ENCODE measurements at places on chromosomes 16 and 17.

- no peak for DNase-seq
Measured at GRCh38 chr16:1584926-1585484, 26.9 kb downstream of the IFT140 start.

GRCh38 chr17:79942591-79943346, 92.9 kb downstream of the TBC1D16 start:
- no peak for DNase-seq

DNA sequence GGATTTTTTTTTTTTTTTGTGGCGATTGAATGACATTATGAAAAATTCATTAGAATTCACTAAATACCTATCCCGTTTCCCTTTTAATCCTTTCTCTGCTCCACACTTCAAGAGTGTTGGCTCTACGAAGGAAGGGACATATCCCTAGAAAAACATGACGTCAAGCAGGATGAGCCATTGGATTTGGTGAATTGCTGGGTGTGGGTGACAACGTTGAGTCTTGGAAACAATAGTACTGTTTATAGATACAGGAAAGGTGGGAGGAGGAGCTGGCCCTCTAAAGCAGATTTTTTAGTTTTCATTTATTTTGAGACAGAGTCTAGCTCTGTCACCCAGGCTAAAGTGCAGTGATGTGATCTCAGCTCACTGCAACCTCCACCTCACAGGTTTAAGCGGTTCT, 167.6 kb upstream of the FAM20A start:
- no peak for DNase-seq

- DNase-seq, result no peak
Measured at GRCh38 chr16:82263521-82264143, 93.6 kb upstream of the MPHOSPH6 start.

DNA sequence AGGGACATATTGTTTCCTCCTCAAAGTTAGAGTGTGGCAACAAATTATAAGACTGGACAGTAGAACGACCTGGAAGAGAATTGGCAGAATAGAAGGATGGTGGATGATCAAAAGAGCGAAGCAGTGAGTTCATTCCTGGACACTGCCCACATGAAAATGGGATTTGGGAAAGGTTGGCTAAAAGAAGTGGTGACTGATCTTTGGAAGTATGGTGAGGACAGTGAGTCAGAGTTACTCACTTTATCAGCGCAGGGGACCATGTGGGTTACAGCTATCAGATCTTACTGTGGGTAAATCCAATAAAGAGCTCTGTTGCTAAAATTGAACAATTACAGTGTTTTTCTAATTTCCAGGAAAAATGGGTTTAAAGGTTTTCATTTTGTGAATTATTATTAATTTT, 2.7 kb upstream of the TANC2 start:
- no peak for DNase-seq

- DNase-seq, result peak; percentile 24
Measured at GRCh38 chr17:74935585-74936469, at the start of gene OTOP3. TSS of gene OTOP3 (plus strand) at chr17:74935898. CDS start at chr17:74935922, 24 bp downstream.

- no peak for DNase-seq
Measured at GRCh38 chr17:74337834-74338500, 11.9 kb downstream of the KIF19 start.

- DNase-seq, result no peak
Measured at GRCh38 chr16:84635702-84636101, 12.6 kb upstream of the KLHL36 start.

DNA sequence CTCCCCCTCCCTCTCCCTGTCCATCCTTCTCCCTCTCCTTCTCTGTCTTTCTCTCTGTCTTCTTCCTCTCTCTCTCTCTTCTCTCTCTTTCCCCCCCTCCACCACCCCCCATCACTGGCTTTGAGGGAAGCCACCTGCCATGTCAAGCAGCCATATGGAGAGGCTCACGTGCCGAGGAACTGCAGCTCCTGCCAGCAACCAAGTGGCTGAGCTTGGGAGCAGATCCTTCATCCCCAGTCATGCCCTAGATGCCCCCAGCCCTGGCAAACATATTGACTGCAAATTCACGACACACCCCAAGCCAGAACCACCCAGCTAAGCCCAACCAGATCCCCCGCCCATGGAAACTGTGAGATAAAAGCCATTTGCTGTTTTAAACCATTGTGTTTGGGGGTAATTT, 40.9 kb upstream of the RBFOX3 start:
- no peak for DNase-seq

DNA sequence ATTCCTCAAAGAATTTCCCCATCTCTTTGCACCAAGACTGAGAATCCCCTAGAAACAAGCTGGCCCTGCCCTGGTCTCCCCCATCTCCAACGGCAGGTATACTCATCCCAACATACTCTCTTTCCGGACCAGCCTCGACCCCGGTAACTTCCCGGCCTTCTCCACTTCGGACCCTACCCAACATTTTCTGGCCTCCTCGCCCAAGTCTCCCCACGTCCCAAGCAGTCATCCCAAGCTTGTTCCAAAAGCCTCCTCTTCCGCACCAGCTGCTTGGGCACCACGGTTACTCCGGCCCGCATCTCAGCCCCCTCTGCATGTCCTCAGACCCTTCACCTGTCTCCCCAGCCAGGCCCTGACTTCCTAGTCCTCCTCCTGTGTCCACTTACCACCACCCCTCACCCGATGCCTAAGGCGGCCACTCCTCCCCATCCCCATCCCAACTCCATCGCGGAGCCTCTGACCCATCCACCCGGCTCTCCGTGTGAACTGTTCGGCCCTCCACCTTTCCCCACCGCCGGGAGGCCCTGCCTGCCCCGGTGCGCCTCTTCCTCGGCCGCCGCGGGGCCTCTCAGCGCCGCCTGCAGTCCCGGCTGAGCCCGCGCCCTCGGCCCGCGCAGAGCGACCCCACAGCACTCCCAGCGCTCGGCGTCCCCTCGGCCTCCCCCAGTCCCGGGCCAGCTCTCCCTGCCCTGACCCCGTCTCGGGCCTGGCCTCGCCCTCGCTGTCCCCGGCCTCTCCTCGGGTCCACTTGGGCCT, 994 bp downstream of the PITPNA start:
- DNase-seq, result no peak

- DNase-seq, result no peak
Measured at GRCh38 chr16:81869326-81869725, 90.2 kb downstream of the PLCG2 start.

DNA sequence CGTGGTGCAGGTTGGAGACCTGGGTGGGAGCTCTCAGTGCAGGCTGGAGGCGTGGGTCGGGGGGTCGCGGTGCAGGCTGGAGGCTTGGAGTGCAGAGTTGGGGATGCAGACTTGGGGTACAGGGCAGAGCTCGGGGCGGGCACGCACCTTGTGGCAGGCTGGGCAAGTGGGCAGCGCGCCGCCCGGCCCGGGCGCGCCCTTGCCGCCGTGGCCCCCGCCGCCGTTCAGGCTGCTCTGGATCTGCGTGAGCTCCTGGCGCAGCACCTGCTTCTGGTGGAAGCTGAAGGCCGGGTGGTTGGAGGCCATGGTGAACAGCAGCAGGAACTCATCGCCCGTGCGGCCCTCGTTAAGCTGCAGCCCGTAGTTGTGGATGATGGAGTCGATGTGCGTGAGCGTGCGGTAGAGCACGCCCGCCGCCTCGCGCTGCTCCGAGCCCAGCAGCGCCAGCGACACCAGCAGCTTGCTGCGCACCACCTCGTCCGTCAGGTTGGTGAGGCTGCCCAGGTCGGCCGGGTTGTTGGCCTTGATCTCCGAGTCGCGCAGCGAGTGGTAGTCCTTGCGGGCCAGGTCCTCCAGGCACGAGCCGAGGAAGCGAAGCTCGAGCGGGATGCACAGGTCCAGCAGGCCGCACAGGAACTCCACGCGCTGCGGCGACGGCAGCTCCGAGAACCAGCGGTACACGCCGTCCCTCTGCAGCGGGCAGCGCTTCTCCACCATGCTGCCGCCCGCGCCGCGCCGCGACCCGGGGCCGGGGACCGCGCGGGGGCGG, 1.1 kb downstream of the ZCCHC14 start:
- no peak for DNase-seq

DNA sequence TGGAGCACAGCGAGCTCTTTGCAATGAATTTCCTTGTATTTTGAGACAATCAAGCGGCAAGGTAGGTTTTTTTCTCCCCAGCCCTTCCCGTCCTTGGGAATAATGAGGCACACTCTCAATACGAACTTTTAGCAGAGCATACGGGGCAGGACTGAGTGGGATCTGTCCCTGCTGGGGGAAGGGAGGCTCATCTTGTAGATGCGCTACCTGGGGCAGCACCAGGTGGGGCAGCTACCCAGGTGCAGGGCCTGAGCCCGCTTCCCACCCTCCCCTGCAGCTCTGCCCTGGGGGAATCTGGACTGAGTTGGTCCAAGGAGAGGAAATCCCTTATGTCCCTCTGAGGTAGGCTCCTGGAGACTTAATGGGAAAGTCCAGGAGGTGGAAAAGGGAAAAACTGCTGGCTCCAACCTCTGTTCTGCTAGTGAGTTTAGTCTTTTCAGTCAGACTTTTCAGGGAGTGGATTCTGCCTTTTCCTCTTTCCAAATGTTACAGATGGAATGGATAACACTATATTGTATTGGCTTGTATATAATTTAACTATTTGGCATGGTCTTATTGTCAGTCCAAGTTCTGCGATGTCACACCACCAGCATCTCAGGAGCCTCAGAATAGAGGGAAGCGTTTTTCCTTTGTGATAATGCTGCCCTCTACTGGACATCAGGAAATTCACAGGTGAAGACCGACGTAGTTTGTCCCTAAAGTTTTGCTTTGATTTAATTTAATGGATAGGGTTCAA, 9.6 kb upstream of the CES1 start:
- no peak for DNase-seq

DNA sequence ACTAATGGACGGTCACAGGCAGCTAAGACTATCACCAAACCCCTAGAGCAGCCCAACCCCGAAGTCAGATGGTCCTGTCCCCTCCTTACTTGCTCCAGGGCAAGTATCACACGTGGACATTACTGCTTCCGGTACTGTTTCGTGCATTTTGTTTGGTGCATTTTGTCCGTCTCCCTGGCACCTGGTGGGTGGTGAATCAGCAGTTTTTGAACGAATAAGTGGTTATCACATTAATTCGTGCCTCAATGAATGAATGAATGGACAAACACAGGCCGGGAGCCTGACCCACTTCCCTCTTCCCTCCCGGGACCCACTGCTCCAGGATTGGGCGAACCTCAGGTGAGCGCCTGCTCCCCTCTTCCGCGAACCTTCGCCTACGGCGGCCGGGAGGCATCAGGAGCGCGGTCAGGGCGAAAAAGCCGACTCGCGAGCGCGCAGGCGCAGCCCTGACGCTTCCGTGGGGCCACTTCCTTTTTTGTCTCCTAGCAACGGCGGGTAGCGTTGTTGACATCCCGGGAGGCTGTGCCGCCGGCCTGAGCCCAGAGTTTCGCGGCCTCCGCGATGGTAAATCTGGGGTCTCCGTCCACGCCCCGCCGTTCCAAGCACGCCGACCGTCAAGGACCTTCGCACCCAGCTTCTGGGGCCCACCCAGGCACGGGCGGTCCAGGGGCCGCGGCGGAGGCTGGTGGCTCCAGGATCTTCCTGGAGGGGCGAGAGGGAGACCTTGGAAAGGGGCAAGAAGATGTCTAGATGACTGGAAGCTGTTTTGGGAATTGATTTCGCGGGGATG, at the start of gene DYNLRB2:
Gene DYNLRB2, plus strand, starts transcription at position 478 of the 790 bp plus-strand sequence. Its CDS starts 84 bp downstream, at position 562.
- peak; percentile 83 for DNase-seq

DNA sequence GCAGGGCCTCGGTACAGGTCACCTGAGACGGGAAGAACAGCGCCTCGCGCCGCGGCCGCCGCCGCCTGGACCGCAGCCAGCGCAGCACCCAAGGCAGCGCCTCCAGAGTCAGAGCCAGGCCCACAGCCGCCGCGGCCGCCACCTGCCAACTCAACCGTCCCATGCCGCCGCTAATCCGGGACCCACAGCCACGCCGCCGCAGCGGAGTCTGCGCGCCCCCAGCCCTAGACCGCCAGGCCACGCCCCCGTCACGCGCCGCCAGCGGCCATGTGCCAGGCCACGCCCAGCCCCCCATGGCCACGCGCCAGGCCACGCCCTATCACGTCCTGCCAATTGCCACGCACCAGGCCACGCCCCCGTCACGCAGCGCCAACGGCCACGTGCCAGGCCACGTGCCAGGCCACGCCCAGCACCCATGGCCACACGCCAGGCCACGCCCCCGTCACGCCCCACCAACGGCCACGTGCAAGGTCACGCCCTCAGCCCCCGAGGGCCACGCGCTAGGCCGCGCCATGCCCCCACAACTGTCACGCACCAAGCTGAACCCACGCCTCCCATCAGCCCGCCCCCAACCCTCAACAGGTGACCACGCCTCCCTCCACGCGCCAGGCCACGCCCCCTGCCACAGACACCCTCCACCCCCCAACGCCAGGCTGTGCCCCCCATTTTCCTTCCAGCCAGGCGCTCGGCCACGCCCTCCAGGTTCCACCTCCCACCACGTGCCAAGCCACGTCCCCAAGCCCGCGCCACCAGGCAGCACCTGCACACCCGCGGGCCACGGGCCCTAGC, at the start of gene PLD6:
Gene PLD6, minus strand, starts transcription at position 210 of the 789 bp plus-strand sequence. Its CDS starts 47 bp downstream, at position 163.
- DNase-seq, result peak; percentile 41

DNA sequence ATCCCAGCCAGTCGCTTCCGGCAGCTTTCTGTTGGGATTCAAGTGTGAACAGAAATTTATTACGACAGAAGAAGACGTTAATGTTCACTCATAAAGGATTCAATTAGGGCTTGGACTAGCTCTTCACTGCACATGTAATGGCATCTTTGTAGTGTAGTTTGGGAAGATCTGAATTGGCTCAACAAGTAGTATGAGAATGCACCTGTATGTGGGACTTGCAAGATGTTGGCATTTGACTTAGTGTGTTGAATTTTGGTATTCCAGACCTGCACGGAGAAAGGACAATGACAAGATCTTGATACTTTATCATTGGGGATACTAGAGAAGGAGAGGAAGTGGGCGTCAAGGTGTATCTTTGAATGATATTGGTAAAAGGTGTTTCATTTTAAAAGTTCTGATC, 1.2 kb downstream of the PSMD11 start:
- no peak for DNase-seq

DNA sequence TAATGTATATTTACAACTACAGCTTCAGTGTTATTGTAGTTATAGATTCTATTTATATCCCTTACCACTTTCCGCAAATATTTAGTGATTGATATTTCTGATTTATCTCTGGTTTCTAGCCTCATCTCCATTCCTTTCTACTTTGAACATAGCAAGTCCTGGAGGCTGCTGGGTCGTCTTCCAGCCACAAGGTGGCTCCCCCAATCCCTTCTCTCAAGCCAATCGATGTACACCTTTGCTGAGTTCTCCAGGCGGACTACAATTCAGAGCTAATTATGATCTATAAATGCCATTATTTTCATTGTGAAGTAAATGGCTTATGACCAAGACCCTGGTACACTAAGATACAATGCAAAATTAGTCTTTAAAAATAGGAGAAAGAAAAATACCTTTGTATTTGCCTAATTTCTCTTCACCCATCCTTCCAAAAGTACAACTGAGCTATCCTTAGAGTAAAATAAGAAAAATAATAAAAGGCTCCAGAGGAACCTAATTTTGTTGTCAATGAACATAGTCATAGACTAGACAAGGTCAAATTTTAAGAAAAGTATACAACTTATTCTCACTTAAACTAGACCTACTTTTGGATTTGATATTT, 122.1 kb downstream of the SKAP1 start:
- peak; percentile 90 for DNase-seq

DNA sequence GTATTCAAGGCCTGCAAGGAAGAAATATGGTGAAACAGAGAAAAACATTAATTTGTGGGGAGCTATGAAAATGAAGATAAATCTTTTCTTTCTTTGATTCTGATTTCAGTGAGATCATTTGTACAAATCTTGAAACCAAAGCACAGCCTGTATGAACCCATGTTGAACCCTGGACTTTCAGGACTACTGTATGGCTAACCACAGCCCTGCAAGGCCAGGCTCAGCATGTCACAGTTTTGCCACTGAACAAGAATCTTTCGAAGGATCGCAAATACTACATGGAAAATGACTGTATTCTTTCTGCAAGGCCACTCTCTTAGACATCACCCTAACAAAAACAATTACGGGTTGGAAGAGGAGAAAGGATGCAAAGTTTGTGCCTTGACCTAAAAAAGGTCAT, 161.7 kb upstream of the MAF start:
- DNase-seq, result no peak

GRCh38 chr17:2137342-2138098, 82.6 kb downstream of the HIC1 start:
- DNase-seq, result no peak

Data from NCI-H510A (cell line).